ENCODE measurements at places on chromosomes 3 and 15.

DNA sequence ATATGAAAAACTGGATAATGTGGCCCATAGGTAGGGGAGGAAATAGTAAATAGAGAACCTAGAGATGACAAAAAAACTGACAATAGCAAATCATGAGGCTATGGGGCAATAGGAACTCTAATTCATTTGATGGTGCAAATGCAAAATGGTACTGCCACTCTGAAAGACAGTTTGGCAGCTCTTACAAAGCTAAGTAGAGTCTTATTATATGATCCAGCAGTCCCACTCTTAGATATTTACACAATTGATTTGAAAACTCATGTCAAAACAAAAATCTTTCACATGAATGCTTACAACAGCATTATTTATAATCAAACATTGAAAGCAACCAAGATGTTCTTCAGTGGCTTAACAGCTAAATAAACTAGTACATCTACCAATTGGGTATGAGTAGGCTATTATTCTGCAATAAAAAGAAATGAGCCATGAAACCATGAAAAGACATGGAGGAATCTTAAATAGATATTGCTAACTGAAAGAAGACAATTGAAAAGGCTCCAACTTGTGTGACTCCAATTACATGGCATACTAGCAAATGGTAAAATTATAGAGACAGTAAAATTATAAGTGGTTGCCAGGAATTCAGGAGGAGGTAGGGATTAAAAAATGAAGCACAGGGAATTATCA is 321.8 kb upstream of the STAC start:
- DNase-seq = no peak

- no peak for DNase-seq
Observed at GRCh38 chr3:122966045-122966444, 61.5 kb downstream of the SEMA5B start.

- no peak for DNase-seq
Observed at GRCh38 chr15:91947683-91948608, 94.4 kb downstream of the SLCO3A1 start.

DNA sequence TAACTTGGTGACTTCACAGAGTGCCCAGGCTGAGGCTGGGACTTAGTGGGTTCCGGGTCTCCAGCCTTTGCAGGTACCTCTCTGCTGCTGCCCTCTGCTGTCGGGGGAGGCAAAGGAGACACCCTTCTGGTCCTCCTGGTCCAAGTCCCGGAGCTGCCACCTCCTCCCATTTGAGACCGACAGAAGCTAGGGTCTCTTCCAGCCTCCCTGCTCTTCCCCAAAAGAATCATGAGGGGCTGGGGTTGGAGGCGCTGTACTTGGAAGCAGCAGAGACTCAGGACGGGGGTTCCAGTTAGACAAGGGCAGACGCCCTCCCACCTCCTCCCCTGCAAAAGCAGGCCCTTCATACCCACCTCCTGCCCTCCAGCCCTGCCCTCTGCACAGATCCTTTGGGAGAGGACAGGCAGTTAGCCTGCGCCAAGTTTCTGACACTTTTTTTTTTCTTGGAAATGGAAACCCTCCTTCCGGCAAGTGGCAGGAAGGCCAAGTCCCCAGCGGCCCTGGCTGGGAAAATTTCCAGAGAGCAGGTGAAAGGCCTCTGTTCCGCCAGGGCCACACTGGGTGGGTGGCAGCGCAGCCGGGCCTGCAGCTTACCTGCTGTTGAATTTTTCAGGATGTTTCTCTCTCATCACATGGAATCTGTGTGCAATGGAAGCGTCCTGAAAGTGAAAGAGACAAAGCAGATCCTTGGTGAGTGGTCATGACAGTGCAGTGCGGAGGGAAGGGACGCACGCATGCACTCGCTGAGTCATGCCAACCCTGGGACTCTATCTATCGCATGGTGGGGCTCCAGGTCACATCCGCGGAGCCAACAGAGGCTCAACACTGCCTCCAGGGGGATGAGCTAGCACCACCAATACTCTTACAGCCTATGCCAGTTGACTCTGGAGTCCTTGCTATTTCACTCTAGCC is 119.9 kb downstream of the DGKG start:
- DNase-seq = no peak

DNA sequence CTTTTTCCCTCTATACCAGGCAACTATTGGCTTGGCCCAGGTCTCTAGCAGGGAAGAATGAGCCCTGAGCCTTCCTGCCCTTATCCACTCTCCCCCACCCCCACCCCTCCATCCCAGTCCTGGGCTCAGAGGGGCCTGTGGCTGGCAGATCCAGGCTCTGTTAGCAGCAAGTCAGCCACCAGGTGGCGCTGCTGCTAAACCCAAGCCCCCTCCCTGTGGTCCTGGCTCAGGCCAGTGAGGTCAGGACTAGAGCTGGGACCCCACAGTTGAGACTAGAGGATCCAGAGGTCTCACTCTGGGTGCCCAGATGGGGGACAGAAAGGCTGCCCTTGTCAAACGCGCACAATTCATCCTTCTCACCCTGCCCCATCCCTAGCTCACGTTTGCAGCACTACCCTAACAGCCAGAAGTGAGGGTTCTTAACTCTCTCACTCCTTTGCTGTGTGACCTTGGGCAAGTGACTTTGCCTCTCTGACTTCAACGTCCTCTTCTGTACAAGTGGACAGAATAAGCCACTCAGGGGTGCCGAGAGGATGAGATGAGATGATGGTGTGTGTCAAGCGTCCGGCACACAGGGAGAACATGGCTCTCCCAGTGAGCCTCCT is 46.8 kb upstream of the SLC6A1 start:
- DNase-seq = peak; percentile 7

DNA sequence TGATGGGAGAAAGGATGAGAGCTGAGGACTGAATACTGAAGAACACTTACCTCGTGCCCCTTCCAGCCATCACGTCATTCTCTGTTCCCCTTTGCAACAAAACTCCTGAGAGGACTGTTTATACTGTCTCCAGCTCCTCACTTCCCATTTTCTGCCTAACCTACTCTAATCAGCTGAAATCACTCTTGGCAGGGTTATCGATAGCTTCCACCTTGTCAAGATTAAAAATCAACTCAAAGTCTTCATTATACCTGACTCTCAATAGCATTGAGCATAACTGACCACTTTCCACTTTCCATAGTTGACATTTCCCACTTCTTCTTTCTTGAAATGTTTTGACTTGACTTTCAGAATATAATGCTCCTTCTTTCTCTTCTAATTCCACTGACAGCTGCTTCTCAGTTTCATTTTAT is 4.3 kb downstream of the BTBD1 start:
- no peak for DNase-seq

DNA sequence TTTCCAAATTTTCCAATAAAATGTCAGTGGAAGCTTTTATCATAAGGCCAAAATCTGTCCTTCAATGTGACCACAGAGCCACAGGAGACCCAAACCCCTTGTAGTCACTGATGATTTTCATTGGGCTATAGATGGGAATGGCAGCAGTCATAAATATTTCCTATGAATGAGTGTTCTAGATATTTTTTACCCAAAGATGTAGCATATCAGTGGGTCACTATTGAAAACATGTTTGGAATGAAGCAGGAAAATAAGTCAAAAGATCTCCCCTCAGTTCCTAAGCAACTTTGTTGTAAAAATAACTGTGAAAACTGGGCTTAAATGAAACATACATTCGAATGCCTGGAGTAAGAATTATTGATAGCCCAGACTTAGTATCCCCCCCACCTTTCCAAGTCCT is 49.0 kb downstream of the NKIRAS1 start:
- DNase-seq = no peak

DNA sequence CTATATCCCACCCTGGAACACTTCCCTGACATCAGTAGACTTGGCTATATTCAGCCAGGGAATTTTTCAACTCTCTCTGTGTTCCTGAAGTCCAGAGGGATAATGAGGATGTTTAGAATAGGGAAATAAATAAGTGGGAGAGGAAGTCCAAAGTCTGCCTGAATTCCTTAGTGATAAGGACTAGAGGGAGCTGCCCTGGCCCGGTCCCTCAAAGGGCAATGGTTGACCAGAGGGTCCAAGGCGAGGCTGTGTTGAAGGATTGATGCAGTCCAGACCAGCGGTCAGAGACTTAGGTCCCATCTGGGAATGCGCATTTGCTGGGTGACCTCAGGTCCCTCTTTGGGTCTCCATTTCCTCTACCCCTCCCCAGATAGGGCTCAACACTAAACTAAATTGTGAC is 7.9 kb downstream of the VIPR1 start:
- no peak for DNase-seq

GRCh38 chr3:194869482-194870169 is 183.9 kb downstream of the FAM43A start:
- DNase-seq = no peak

GRCh38 chr3:26962492-26963360 is 340.2 kb downstream of the LRRC3B start:
- no peak for DNase-seq

- no peak for DNase-seq
Observed at GRCh38 chr3:84960581-84960980, 1.8 kb downstream of the CADM2 start.

- no peak for DNase-seq
Observed at GRCh38 chr3:156707588-156707987, 33.2 kb downstream of the TIPARP start.

DNA sequence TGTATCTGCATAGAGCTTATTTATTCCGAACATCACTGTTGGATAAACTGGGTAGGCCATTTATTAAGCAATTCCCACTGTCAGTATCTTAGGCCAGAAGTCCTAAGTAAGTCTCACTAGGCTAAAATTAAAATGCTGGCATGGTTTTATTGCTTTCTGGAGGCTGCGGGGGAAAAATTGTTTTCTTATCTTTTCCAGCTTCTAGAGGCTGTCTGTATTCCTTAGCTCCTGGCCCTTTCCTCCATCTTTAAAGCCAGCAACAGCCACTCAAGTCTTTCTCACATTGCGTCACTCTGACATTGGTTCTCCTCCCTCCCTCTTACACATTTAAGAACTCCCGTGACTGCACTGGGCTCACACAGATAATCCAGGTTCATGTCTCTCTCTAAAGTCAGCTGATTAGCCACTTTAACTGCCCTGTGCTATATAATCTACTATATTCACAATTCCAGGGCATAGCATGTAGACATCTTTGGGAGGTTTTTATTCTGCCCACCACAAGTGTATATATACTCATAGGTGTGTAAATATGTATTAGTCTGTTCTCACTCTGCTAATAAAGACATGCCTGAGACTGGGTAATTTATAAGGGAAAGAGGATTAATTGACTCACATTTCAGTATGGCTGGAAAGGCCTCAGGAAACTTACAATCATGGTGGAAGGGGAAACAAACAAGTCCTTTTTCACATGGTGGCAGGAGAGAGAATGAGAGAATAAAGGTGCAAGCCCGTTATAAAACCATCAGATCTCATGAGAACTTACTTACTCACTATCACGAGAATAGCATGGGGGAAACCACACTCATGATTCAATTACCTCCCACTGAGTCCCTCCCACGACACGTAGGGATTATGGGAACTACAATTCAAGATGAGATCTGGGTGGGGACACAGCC is 113.5 kb upstream of the SLC7A14 start:
- no peak for DNase-seq

- DNase-seq = peak; percentile 21
Observed at GRCh38 chr3:19934098-19934566, at the start of gene EFHB. Gene EFHB (minus strand): TSS chr3:19934217. CDS start chr3:19934018, 199 bp downstream.

All from COR-L47 (cell line).